Astrocyte of the cerebellum (primary cell): ENCODE measurements at places on chromosomes 2 and 18.

DNA sequence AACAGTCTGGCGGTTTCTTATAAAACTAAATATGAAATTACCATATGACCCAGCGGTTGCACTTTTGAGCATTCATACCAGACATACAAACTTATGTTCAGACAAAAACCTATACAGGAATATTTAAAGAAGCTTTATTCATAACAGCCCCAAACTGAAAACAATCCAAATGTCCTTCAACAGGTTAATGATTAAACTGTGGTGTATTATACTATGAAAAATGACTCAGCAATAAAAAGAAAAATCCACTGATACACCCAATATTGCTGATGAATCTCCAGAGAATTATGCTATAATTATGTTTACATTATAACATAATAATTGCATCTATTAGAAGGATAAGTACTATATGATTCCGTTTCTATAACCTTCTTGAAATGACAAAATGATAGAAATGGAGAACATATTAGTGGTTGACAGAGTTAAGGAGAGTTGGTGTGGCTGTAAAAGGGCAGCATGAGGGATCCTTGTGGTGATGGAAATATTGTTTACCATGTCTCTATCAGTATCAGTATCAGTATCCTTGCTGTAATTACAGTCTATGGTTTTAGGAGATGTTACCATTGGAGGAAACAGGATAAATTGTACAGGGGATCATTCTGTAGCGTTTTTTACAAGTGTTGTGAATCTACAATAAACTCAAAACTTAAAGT is 127.1 kb downstream of the DSC3 start:
- DNase-seq: no peak

GRCh38 chr2:68458981-68459380 is 8.1 kb downstream of the FBXO48 start:
- DNase-seq: no peak

DNA sequence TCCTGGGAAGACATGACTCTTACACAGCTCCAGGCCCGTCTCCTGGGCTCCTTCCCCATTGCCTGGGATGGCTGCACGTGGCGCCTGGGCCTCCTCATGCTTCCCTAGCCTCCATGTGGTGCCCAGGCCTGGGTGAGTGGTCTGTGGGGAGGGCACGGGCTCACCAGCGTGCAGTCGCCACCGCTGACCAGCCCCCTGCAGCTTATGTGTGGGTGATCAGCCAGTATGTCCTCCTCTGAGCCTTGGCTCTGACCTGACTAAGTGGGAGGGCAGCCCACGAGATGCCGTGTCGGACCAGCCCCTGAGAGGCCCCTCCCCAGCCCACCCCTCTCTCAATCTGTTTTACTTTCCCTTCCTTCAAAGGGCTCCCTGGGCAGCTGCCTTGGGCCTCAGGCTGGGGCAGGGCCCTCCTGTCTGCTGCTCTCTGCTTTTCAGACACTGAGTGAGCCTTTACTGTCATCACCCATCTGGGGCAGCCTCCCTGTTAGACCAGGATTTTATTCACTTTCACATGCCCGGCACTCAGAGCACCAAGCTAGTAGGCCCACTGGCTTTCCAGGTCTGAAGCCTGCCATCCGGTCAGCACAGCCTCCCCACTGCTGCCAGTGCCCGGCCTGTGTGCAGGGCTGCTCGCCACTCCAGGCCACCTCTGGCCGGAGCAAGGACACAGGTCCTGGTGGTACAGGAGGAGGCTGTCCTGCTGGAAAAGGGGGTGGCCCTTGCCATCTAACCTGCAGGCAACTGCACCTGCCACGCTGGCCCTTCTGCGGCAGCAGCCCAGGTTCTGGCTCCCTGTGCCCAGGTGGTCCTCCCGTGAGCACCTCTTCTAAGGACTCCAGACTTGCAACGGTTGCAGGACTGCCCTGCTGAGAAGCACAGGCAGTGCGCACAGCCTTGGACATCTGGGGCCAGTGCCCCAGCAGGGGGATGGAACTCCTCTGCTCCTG is 84.9 kb upstream of the HPCAL1 start:
- DNase-seq: no peak

- no peak for DNase-seq
These were observed 47.2 kb downstream of the EML6 start for GRCh38 chr2:54770676-54771075.

DNA sequence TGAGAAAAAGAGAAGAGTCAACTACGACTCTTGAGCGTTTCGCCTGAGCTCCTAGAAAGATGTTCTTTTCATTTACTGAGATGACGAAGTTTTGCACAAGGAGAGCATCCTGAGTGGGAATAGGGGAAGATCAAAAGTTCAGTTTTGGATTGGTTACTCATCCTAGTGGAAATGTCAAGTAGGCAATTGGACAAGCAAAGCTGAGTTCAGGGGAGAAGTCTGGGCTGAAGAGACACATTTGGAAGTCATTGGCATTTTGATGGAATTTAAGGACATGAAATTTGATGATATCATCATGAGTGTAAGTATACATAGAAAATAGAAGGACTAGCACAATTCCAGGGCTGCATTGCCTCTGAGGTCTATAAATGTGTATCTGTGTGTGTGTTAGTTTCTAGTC is 416.6 kb downstream of the RAD51AP2 start:
- DNase-seq: no peak

- DNase-seq: no peak
These were observed 116.3 kb upstream of the CXCR4 start for GRCh38 chr2:136234261-136234660.

GRCh38 chr18:23861805-23862470 is 152.6 kb upstream of the TTC39C start:
- peak; percentile 77 for DNase-seq

DNA sequence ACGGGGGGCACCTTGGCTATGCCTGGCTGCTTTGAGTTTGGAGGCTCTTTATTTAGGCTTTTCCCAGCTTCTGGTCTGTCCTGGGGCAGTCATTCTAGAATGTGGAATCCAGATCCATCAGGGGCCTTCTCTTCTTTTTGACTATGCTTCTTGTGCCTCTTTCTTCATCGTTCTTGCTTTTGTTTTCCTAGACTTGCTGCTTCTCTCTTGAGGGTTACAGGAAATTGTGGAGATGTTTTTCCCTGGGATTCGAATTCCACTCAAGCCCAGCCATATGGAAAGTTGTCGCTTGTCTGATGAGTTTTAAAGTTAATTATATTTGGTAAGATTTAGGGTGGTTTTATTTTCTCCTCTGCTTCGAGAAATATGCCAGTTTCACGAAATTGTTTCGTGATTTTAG is 2.4 kb downstream of the GLI2 start:
- DNase-seq: no peak

- no peak for DNase-seq
These were observed 50.9 kb upstream of the ATL2 start for GRCh38 chr2:38427936-38428335.

GRCh38 chr2:218015586-218016521 is 13.1 kb upstream of the TNS1 start:
- no peak for DNase-seq

DNA sequence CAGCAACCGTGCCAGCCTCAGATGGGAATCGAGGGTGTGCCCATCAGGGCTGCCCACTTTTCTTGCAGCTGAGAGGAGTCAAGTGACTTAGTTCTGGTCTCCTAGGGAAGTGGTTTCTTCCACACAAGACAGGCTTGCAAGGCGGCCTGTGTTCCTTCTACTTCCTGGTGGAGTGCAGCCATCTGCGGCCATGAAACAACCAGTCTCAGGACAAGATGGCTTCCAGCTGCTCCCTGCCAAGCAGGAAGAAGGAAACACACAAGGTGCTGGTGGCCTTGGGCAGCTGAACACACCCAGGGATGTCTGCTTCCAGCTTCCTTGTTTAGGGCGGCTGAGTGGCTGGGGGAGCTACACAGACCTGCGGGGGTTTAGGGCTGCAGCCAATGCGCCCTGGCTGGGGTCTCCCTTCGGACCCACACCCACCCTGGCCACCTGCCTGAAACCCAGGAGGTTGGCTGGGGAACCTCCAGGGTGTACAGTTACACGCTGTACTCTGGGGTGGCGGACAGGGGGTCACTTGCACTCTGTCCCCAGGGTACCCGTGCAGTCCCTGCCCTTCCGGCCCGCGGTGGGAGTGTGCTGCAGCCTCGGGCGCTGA is 34.7 kb downstream of the PTPN18 start:
- no peak for DNase-seq

DNA sequence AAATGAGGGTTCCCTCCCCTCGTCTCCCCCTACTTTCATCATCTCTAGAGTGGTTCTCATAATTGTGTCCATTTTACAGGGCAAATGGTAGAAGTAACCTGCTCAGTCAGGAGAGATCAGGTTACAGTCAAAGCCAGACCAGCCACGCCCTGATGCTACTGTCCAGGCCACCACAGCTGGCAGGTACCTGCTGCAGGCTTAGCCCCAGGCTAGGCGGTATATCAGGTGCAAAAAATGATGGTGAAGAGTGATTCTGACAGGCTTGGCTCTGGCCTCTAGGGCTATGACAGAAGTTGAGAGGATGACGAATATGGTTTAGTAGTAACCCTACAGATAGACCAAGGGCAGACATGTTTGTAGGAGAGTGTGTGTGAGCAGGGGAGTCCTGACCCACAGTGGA is 67.1 kb downstream of the HAUS1 start:
- no peak for DNase-seq

- DNase-seq: no peak
These were observed 49.5 kb upstream of the TMEM87B start for GRCh38 chr2:112005406-112006075.

GRCh38 chr2:224190936-224191270 is 151.8 kb upstream of the SERPINE2 start:
- no peak for DNase-seq
